ENCODE measurements at places on chromosomes 3 and 15.

- no peak for DNase-seq
Observed at GRCh38 chr3:192850451-192850981, 67.1 kb downstream of the MB21D2 start.

DNA sequence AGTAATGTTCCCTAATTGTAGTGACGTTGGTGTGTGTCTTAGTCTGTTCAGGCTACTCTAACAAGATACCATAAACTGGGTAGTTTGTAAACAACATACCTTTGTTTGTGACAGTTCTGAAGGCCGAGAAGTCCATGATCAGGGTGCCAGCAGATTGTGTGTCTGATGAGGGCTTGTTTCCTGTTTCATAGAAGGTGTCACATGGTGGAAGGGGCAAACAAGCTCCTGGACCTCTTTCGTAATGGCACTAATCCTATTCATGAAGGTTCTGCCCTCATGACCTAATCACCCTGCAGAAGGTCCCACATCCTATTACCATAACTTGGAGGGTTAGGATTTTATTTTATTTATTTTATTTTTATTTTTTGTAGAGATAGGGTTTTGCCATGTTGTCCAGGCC is 11.1 kb downstream of the ATXN7 start:
- no peak for DNase-seq

- DNase-seq, result peak; percentile 29
Observed at GRCh38 chr3:183823963-183824362, 1.4 kb downstream of the MAP6D1 start.

DNA sequence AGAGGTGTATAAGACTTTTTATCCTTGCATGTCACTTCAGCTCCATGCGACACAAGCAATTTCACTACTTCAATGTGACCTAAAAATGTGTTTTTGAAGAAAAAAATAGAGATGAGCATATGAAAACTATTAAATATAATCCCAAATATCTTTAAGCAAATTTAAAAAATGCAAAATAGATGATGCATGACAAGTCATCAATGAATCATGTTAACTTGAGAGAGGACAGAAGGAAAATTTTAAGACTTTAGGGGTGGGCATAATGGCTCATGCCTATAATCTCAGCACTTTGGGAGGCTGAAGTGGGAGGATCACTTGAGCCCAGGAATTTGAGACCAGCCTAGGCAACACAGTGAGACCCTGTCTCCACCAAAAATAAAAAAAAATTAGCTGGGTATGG is 73.3 kb downstream of the ANKRD28 start:
- no peak for DNase-seq

GRCh38 chr15:59189241-59189640 is 17.4 kb upstream of the LDHAL6B start:
- DNase-seq, result no peak

DNA sequence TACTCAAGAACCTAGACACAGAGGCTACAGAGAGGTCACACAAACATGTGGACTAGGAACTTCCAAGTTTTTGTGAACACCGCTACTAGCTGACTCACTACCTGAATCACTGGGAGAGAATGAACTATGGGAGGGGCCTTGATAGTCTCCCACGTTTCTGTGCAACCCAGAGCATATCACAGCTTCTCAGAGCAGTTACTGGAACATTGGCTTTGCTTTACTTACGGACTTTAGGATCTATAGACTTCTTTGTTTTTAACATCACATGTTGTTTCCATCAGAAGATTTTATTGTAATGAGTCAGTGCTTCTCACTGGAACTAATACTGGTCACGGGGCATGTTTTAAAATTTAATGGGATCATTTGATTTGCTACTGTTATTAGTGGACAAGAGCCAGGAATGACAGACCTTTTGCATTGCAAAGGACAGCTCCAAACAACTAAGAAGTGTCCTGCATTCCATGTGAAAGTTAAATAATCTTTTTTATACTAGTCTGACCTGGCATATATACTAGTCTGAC is 35.6 kb downstream of the RTP4 start:
- DNase-seq, result no peak

All from NCI-H1105 (cell line).